ENCODE measurements at places on chromosomes 7 and 10. TPM values are rescaled to one million over a fixed set of nuclear protein-coding genes. Genes with fewer than 3 reads are reported as not detected.

The NSUN6 gene
- 14.6 TPM for total RNA-seq

The ADIRF gene
- not detected for total RNA-seq

The TMEM213 gene
- total RNA-seq, result 0.03 TPM

The CRYGN gene
- not detected for total RNA-seq

The XRCC2 gene
- total RNA-seq, result 2.3 TPM

The C10orf143 gene
- 0.50 TPM for total RNA-seq

The H2BK1 gene
- not detected for total RNA-seq

The MAD1L1 gene
- 31.6 TPM for total RNA-seq

The GDF10 gene
- total RNA-seq, result 2.3 TPM

All from hepatocyte (in vitro differentiated cells).